Left renal cortex interstitium (tissue), 4 donors: ENCODE measurements at places on chromosomes 5 and 9.

GRCh38 chr5:110549301-110549700, 177.2 kb downstream of the TMEM232 start:
- DNase-seq, result no peak

DNA sequence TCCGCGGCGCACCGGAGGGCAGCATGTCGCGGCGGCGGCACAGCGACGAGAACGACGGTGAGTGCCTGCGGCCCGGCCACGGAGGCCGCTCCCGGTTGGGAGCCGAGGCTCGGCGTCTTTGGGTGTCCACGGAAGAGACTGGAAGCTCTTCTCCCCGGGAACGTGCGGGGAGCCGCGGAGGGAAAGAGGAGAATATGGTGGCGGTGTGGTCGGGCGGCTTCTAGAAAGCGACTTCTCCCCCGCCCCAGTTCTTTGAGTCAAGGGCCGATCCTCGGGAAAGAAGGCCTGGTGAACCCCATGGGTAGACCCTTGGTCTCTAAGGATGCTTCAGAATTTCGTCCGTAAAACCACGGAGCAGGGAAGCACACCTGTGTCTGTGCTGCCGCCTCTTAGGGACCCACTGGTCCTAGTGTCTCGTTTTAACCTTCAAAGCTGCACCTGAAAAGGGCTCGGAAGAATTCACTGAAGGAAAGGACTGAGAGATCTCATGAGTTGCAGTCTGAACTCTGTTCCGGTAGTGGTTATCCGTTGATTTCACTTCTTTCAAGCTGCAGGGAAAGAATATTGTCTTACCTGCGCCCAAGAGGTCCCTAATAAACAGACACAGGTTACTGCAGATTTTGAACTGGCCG, 354 bp downstream of the NCBP1 start:
- DNase-seq, result no peak

DNA sequence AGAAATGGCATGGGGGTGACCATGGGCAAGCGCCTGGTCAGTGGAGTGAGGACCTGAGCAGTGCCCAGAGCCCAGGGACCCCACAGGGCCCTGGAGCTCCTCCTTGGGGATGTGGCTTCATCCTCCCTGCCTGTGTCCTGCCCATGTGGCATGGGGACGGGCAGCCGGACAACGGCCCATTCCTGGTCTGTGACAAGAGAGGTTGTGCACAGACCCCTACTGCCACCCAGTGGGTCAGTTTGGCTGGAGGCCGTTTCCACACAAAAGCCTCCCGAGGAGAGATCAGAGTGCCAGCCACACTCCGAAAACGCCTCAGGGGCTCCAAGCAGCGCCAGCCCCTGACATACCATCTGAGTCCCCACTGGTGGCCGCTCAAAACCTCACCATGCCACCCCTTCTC, 19.8 kb downstream of the SLC6A18 start:
- no peak for DNase-seq

DNA sequence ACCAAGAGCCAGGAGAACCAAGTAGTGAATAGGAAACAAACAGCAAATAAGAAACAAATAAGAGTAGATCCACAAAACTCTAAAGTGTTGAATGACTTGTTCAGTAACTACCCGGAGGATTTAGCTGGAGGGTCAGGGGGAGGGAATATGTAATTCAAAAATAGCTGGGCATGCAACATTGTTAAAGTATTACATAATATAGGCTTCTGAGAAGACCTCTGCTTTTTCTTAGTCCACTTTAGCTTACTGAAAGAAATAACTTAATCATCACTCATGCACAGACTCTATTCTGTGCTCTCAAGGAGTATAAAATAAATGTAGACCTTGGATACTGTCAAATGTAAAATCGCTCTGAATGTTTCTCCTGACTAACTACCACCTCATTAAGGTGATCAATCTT, 183.2 kb upstream of the POU5F2 start:
- no peak for DNase-seq

GRCh38 chr5:175772747-175773533, 98.4 kb upstream of the CPLX2 start:
- no peak for DNase-seq

- no peak for DNase-seq
Measured at GRCh38 chr9:79477241-79477840, 94.4 kb upstream of the TLE4 start.

DNA sequence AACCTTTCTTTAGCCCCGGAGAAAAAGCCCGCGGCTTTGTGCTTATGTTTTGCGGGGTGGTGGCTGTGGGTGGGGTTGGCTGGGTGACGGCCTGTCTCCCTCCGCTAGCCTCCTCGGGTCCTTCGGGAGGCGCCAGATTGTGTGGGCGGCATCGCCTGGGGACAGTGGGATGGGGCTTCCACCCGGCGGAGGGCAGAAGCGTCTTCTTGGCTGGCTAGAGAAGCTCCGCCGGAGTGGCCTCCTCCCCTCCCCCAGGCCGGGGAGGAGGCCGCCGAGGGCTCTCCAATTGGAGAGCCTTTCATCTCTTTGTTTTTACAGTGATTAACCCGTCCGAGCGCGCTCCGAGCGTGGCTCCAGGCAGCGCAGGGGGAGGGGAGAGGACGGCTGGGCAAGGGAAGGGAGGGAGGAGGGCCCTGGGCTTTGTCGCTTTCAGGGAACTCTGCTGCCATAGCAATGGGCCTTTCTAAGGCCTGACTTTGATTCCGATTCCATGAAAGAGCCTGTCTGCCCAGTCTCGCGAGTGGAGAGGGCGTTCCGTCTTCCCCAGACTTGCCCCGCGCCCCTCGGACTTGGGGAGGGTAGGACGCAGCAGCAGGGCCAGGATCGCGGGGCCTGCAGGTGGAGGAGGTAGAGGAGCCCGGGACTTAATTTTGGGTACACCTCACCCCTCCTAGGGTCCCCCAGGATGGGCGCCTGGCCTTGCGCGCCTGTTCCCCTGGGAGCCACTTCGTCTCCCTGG, 36.7 kb upstream of the TIFAB start:
- DNase-seq, result peak; percentile 62

DNA sequence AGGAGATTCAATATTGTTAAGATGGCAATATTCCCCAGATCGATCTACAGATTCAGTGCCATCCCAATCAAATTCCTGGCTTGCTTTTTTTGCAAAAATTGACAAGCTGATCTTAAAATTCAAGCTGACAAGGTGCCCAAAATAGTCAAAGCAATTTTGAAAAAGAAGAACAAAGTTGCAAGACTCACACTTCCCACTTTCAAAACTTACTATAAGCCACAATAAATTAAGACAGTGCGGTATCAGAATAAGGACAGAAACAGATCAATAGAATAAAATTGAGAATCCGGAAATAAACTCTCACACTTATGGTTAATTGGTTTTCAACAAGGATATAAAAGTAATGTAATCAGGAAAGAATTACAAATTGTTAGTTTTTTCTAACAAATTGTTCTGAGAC, 97.1 kb downstream of the NRG2 start:
- no peak for DNase-seq

DNA sequence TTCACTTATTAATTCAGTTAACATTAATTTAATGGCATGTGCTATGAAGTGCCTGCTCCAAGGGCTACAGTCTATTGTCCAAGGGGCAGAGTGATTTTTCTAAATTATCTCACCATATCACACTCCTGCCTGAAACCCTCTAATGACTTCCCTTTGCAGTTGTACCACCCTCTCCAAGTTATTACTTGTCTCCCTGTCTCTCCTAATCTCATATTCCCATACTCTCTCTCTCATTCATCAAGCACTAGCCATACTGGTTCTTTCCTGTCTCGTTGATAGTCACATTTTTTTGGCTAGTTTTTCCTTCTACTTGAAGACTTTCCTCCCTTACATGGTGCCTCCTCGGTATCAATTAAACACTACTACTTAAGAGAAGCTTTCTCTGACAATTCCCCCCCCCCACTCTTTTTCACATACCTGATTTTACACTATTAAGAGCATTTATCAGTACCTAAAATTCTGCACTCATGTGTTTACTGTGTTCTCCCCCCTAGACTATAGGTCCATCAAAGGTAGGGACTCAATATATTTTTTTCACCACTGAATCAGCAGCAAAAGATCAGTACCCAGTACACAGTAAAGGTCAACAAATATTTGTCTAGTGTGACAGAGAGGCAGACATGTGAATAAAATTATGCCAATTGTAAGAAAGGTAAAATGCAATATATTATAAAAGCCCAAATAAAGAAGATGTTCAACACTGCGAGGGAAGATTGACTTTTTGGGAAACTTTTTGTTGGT, 19.0 kb downstream of the RICTOR start:
- no peak for DNase-seq

DNA sequence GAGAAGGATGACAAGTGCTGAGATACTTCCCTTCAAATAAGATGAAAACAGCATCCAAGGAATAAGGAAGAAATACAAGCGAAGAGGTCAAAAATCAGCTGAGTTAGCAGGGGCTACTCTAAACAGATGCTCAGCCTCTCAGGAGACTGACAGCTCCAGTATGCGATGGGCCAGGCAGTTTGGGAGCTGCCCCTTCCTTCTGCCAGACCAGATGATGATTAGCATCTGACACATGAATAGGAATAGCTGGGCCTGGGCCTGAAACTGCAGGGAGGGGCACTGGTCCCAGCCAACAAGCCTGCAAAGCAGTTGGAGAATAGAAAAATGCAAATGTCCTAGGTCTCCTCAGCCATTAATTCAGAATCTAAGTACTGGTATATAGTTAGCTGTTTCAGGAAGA, 13.1 kb upstream of the MAP3K1 start:
- no peak for DNase-seq

DNA sequence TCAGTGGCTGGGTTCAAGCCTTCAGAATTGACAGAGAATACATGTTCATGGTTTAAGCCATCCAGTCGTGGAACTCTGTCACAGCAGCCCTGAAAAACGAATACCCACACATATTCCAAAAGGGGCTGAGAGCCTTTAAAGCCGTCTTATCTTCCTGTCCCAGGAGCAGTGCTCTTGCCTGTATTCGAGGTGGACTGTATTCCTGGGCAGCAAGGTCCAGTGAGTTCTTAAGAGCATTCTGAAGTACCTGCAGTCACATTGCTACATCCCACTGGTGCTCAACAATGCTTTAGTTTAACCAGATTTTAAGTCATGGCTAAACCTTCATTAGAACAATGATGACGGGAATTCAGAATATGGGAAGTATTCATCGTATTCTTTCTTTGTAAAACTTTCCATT, 380.7 kb upstream of the KLF4 start:
- DNase-seq, result no peak

DNA sequence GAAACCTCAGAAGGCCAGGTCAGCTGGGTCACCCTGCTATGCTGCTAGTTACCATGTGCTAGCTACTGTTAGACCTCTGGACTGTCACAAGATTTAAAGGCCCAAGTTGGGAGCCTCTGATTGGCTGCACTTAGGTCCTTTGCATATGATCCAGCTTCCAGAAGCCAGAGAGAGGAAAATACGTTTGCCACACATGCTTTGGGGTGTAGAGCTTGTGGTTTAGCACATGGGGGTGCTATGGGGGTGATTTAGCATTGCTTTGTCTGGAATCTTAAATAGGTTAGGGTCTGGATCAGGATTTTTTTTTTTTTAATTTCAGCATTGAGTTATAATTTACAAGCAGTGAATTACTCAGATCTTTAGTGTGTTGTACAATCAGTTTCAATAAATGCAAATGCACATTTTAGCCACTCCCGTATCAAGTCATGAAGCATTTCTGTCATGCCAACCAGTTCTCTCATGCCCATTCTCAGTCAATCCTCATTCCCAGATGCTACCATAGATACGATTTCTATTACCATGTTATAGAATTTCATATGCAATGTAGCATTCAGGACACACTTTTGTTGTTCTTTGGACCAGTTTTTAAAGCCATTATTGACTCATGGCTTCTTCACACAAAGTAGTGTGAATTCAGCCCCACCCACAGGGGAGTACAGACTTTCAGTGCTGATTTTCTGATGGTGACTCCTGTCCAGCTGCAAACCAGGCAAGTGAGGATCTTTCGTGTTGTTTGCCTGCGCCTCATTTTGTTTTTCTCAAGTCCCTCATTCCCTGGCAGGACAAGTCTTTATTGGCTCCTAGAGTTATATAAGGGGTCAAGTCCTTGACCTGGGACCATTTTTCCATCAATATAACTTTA, 250.4 kb downstream of the LRRC70 start:
- no peak for DNase-seq

- DNase-seq, result no peak
Measured at GRCh38 chr9:112349008-112349333, 15.6 kb upstream of the PTBP3 start.

DNA sequence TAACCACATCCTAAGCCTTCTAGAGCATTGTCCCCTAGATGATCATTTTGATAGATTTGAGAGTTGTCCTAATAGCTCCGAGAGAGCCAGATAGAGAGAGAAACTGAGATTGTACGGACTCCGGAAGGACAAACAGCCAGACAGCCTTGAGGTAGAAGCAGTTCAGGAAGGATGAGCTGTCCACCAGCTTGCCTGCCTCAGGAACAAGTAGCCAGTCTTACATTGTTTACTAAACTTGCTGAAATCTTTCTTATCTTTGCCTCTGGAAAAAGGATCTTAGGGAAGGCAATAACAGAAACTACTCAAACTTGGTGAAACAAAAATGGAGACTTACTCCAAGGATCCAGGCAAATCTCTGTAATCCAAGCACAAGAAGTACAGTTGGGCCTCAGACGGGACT, 39.0 kb upstream of the SAP30L start:
- DNase-seq, result no peak

DNA sequence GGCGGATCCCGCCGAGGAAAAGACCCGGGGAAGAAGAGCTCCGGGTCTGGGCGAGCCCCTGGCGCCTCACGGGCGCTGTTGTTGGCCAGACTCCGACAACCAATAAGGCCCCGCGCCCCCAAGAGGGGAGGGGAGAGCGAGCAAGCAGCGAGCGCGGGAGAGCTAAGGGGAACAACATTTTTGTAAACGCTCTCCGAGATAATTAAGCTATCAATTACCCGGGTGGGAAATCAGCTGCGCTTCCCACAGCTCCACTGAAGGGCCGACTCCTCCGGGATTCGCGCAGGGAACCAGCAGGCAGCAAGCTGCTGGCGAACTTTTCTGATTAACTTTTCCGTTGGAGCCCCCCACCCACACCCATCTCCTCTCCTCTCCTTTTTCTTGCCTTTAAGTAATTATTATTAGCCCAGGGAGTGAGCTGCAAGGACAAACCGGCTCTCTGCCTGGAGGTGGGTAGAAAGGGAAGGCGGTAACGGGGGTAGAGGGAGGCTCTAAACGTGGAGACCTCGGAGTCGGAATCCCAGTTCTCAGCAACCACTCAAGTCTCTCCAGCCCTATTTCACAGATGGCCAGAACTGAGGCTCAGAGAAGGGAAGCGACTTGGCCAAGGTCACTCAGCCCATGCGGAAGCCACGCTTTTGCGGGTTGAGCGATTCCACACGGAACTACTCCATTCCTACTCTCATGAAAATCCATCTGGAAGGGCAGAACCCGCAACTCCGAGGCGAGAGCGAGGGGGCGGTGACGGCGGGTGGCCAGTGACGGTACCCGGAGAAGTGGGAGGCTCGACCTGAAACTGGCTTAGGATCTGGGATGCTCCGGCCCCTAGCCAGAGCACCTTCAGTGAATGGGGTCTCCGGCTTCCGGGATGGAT, 1.3 kb downstream of the ASTN2 start:
- DNase-seq, result no peak

GRCh38 chr9:27189426-27189825, 80.4 kb downstream of the TEK start:
- no peak for DNase-seq

DNA sequence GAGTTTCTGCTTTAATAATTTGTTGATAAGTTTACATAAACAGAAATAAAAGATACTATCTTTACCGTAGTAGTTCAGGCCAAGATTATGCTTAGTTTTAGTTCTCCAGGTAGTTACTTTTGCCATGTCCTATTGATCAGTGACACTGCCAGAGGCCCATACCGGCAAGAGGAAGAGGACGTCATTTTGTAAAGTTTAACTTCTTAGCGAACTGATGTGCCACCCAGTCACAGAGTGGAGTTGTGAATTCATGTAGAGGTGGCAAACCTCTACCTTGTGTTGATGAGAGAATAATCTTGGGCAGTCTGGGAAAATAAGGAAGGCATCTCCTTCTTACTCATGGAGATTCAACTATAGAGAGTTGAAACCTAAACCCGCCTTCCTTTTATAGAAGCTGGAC, 21.8 kb downstream of the RGMB start:
- no peak for DNase-seq
